Activated T-cell treated with anti-CD3 and anti-CD28 coated beads for 4 hours (primary cell): ENCODE measurements at places on chromosomes 12 and 14.

DNA sequence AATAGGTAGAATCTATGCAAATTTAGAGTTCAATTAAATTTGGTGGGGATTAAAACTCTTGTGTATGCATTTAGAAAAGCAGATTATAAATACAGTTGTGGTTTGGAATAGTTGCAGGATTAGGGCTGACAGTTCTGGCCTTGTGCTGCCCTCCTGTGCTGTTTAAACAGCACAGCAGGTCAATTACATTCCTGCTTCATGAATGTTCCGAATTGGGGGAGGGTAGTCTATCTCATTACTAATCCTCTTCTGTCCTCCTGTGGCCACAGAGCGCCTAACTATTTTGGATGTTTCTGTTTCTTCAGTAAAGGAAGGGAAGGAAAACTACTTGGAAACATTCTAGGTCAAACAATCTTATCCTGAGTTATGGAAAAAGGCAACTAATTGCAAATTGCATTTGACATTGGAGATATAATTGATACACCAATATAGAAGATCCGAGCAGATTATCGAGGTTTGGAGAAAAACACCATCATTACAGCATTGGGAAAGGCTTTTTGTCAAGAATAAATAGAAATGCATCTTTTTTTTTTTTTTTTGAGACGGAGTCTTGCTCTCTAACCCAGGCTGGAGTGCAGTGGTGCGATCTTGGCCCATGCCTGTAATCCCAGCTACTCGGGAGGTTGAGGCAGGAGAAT, 8.7 kb upstream of the GPR19 start:
- no peak for DNase-seq

GRCh38 chr14:91523972-91524371, 13.9 kb upstream of the PPP4R3A start:
- no peak for DNase-seq

- DNase-seq: no peak
Measured at GRCh38 chr12:109873653-109874052, 6.7 kb downstream of the GLTP start.

GRCh38 chr14:92400579-92401444, 77.8 kb downstream of the SLC24A4 start:
- no peak for DNase-seq

DNA sequence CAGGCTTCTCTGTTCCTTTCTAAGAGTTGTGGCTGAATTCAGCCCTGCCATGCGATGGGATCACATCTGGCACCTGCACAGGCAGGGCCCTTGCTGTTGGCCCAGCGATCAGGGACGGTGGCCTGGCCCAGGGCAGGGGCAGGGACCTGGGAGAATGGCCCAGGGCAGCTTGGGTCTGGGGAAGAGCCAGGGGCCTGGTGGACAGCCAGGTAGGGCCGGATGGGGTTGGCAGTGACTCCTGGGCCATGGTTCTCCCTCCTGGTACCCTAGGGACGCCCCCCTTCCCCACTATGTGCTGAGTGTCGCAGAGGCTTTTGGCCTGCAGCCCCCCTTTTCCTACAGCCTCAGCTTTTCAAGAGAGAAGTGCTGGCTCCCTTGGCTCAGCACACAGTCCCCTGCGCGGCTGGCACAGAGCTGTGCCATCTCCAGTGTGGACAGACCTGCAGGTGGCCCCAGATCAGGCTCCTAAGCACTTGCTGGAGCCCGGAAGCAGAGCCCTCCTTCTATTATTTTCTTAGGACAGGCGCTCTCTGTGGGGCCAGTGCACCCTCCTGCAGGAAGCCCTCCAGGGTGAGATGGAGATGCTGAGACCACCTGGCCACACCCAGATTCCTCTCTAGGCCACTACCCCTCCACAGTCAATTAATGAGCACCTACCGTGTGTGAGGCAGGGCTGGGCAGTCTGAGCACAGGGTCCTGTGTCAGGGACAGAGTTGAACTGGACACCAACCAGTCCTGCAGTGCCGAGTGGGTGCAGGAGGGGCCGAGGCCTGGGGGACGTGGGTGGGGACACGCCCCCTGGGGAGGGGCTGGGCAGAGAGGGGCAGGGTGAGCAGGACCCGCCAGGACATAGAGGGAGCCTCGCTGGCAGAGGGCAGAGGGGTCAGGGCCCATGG, 267.6 kb downstream of the ADGRD1 start:
- no peak for DNase-seq

GRCh38 chr12:18419311-18419710, 158.0 kb downstream of the PIK3C2G start:
- no peak for DNase-seq

DNA sequence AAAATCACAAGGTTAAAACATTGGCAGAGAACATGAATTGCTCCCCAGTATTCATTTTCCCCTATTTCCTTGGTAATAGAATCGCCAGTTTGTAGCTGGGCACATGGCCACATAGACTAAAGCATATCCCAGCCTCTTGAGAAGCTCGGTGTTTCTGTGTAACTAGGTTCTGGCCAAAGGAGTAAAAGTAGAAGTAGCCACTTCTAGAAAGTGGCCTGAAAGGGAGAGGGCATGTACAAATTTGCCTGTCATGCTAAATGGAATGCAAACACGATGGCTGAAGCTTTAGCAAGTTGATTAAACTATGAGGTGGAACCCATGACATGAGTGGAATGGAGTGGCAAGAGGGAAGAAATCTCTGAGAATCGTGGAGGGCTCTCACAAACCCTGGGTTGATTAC, 173.7 kb upstream of the EGLN3 start:
- no peak for DNase-seq

DNA sequence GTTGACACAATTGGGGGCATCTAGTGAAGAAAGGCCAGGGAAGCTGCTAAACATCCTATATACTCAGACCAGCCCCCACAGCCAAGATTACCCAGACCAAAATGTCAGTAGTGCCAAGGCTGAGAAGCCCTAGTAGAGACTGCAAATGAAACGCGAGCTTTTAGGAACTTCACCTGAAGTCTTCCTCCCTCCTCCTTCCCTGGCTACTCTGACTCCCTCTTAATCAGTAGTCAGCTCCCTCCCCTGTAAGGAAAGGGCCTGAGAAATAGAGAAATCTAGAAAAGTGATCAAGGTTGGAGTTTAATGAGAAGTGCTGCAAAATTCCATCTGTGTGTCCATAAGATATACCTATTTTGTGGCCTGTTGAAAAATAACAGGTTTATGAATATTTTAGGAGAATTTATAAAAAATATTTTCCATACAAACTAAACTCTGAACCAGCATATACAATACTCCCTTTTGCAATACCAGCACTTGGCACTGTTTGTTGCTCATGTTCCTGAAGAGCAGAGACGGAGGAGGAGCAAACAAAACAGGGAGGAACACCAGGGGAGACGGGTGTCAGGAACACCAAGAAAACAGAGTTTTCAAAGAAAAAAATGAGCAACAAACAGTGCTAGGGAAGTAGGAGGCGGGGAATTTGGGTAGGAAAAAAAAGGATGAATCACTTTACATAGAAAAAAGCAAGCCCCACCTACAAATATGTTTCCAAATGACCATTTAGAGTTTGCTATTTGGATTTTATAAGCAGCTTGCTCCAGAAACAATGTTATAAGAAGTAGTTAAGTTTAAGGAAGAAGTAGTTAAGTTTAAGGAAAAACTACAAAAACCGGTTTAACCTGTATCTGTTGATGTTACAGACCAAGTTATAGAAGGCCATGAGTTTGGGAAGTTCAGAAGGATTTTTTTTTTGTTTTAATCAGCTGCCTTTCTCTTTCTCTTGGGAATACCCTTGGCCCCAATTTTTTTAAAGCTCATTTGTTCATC, 282.1 kb upstream of the GRIP1 start:
- DNase-seq: no peak

- no peak for DNase-seq
Measured at GRCh38 chr14:84922370-84922769, 607.6 kb upstream of the FLRT2 start.

GRCh38 chr12:124332058-124332672, 37.3 kb downstream of the RFLNA start:
- no peak for DNase-seq

DNA sequence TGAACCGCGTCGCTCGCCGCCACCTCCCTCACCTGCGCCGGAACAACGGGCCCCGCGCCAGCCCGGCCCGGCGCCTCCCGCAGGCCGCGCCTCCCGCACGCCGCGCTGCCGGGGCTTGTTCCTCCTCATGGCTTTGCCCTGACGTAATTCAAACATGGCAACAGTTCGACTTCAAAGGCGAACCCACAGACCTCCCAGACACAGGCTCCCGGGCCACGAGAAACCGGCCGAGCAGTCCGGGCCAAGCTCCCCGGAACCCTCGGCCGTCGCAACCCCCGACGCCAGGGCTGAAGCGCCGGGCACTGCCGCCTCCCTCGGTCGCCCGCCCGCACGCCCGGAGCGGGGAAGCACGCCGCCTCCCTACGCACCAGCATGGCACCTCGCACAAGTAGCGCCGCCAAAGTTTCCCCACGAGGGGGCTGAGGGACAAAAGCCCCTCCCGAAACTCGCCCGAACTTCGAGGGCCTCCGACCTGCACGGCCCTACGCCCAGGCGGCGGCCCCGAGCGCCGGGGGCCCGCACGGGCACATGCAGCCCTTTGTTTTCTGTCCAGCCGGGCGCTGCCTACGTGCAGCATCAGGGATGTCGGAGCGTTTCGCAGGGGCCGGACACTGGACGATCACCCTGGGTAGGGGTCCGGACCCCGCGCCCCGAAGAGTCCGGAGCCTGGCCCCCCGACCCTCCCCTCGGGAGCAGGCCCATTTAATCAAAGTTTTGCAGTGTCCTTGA, 1.7 kb downstream of the SINHCAF start:
- DNase-seq: peak; percentile 56

GRCh38 chr12:65082406-65082805, 38.7 kb downstream of the WIF1 start:
- DNase-seq: no peak

DNA sequence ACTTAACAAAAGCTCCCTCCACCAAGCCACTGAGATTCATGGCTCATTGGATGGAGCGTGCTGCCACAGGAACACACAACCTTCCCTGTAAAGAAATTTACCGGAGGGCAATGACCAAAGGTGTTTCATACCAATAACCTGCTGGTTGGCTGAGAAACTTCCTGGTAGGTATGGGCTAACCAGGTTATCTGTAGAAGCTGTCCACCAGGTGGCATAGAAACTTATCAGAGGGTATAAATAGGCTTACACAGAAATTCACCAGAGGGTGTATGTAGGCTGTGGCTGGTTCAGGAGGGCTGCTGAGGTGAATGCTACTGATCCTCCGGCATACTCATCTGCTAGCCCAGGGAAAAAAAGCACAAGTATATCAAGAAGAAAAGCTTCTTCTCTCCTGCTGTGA, 27.1 kb upstream of the MTERF2 start:
- DNase-seq: no peak

DNA sequence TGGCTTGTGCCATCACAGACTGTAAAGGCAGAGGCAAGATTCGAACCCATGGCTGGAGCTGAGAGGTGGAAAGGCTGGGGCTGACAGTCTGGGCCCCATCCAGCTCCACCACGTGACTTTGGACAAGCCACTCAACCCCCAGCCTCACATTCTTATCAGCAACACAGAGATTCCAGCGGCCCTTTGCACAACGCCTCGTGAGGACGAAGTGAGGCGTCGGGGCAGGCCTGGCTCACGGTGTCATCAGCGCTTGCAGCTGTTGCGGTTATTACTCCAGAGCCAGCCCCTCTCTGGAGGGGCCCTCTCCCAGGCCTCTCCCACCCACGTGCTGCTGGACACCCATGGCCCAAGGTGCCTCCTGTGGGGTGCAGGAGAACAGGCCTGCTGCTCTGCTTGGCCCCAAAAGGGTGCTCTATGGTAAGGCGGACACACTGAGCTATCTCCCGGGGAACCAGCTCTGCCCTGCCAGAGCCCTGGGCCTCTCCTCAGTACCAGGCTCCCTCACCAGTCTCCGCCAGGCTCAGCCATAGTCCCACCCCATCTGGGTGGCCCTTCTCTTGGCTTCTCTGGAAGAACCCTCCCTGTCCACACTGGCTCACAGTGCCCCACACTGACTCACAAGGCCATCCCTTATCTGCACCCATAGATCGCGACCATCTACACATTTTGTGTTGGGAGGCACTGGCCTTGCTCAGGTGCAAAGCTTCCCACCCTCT, 21.1 kb downstream of the CHGA start:
- DNase-seq: no peak

DNA sequence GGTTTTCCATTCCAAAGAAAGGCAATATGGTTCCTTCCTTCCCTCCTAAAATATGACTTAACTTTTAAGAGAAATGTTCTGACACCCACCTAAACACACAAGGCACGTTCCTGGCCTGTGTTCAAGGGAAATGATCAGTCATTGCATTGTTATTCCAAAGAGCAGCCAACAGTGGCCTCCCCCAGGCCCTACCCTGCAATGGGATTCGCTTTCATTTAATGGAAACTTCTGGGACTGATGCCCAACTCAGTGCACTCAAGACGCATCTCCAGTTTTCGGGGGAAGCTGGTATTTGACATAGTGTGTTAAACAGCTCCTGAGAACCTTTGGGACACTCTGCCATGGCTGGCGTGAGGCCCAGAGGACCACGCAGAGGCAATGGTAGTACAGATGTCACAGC, 65.9 kb downstream of the DDX51 start:
- no peak for DNase-seq

- no peak for DNase-seq
Measured at GRCh38 chr14:98871796-98872195, 400.2 kb downstream of the BCL11B start.

DNA sequence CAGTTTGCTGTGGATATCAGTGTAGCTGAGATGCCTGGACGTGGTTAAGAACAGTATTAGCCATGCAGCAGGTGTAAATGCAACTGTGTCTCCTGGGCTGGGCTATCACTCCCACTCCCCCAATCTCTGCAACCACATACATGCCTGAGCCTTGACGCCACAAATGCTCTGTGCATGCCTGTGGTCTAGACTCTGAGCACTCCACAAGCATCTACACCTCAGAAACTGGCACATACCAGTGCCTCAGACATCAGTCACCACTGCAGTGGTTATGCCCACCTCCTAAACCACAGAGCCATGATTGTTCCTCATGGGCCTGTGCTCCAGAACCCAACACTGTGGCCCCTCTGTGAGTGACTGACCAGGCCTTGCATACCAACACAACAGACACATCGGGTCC, 226.8 kb upstream of the ALG10 start:
- DNase-seq: no peak

DNA sequence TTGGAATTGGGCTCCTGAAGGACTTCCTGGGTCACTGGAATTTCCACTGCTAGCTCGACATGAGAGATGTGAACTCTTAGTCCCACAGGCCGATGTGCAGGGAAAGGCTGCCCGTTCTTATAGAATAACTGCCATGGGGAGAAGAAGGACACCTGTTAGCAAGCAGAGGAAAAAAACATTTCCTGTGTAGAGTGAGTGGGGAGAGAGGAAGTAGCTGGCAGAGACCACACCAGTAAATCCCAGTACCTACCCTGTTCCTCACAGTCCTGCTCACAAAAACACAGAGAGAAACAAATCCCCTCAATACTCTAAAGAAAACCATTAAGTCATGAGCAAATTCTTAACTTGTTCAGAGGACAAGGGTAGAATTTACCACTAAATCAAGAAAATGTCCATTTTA, 29.5 kb downstream of the AREL1 start:
- DNase-seq: no peak

GRCh38 chr14:48580692-48581091, 905.3 kb upstream of the MDGA2 start:
- no peak for DNase-seq

DNA sequence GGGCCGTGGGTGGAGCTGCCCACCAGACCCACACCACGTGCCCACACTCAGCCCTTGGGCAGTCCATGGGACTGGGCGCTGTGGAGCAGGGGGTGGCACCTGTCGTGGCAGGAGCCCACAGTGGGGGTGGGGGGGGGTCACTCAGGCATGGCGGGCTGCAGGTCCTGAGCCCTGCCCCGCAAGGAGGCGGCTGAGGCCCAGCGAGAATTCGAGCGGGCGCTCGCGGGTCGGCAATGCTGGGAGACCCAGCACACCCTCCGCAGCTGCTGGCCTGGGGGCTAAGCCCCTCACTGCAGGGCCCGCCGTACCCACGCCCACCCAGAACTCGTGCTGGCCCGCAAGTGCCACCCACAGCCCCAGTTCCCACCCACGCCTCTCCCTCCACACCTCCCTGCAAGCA, 132.6 kb upstream of the GARIN2 start:
- DNase-seq: no peak
